CD4-positive, alpha-beta T cell treated with Interferon gamma for 1 hour (primary cell): ENCODE measurements at places on chromosomes 1 and 21.

GRCh38 chr1:160634543-160635491 is 12.0 kb downstream of the SLAMF1 start:
- DNase-seq: no peak

- peak; percentile 63 for DNase-seq
These were observed 3.7 kb upstream of the FNDC7 start for GRCh38 chr1:108708691-108709660.

GRCh38 chr1:172616195-172616594 is 42.7 kb upstream of the FASLG start:
- no peak for DNase-seq

- DNase-seq: no peak
These were observed 160.3 kb downstream of the PTPRU start for GRCh38 chr1:29396438-29397255.

- no peak for DNase-seq
These were observed 14.1 kb upstream of the KIAA0040 start for GRCh38 chr1:175206687-175207086.

GRCh38 chr1:113686891-113687618 is 72.2 kb downstream of the PHTF1 start:
- DNase-seq: no peak

DNA sequence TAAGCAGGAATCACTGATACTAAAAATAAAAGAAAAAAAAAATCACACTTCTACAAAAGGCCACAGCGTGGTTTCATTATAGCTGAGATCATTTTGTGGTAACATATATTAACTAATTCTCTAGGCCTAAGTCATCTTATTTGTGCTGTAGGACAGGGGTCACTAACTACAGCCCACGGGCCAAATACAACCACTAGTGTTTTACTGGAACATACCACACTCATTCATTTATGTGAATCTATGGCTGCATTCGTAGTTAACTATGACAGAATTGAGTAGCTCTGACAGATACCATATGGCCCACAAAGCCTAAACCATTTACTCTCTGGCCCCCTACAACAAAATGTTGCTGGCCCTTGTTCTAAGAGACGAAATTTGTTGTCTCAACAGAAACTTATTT is 224.4 kb downstream of the VAV3 start:
- no peak for DNase-seq

GRCh38 chr1:94098585-94099111 is 22.3 kb downstream of the ABCA4 start:
- DNase-seq: no peak

GRCh38 chr1:227779685-227780084 is 35.8 kb upstream of the PRSS38 start:
- no peak for DNase-seq

DNA sequence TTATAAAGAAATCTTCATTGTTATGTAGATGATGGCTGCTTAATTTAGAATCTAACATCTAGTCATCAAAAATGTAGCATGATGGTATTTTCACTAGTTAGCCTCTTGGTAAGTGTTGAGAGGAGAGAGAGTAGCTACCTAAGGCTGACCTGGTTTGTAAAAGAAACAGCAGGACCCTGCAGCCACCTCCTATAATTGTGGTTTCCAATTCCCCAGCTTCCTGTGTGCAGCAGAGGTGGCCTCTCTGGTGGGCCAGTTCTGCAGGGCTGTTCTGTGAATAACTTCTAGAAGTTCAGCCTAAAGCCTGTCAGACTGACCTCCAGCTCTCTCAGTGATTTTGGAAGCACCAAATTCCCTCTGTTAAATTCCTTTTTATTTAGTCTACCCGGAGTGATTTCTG is 246.4 kb upstream of the LRRC7 start:
- no peak for DNase-seq

DNA sequence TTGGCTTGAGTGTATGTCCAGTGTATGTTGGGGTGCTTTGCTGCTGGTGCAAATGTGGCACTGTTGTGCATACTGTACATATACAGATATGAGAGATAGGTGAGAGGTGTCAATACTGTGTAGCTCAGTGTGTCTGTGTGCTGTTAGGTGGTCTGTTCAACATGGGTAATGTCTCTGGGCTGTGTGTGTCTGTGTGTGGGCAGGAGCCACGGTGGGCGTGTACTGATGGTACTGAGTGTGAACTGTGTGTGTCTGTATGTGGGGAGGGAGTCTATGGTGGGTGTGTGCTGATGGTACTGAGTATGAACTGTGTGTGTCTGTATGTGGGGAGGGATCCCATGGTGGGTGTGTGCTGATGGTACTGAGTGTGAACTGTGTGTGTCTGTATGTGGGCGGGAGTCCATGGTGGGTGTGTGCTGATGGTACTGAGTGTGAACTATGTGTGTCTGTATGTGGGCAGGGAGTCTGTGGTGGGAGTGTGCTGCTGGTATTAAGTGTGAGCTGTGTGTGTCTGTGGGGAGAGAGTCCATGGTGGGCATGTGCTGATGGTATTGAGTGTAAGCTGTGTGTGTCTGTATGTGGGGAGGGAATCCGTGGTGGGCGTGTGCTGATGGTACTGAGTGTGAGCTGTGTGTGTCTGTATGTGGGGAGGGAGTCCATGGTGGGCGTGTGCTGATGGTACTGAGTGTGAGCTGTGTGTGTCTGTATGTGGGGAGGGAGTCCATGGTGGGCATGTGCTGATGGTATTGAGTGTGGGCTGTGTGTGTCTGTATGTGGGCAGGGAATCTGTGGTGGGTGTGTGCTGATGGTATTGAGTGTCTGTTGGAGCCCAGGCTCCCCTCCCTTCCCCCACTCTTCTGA is 32.2 kb upstream of the FOXO6 start:
- no peak for DNase-seq

DNA sequence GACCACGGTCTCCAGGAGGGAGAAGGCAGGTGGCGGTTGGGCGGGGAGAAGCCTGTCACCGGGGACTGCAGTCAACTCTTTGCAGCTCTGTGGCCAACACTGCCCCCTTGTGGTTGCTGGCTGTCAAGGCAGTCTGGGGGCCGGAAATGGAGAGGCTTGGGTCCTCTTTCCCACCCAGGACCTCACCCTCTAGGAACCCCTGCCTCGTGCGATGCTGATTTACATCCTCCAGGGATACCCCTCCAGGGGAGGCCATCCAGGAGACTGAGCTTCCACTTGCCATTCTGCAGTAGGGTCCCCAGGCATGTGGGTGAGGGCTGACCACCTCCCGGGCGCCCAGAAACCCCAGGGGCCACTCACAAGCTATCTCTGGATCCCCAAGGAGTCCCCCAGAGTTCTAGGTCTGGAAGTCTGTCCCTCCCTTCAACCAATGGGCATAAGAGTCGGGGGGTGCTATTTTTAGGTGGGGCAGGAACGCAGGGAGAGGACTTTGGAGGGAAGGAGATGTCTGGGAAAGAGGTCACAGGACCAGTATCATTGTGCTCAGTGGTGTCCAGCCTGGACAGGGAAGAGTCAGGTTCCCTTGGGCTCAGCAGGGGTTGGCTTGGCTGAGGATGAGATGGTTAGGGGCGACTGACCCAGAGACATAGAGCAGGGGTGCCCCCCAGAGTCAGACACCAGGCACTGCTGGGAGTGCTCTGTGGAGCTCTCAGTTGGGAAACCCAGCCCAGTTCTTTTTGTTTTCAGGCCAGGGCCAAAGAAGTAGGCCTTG is 7.1 kb upstream of the GPR61 start:
- peak; percentile 84 for DNase-seq

- DNase-seq: no peak
These were observed 1.5 kb downstream of the ENAH start for GRCh38 chr1:225651376-225651871.

DNA sequence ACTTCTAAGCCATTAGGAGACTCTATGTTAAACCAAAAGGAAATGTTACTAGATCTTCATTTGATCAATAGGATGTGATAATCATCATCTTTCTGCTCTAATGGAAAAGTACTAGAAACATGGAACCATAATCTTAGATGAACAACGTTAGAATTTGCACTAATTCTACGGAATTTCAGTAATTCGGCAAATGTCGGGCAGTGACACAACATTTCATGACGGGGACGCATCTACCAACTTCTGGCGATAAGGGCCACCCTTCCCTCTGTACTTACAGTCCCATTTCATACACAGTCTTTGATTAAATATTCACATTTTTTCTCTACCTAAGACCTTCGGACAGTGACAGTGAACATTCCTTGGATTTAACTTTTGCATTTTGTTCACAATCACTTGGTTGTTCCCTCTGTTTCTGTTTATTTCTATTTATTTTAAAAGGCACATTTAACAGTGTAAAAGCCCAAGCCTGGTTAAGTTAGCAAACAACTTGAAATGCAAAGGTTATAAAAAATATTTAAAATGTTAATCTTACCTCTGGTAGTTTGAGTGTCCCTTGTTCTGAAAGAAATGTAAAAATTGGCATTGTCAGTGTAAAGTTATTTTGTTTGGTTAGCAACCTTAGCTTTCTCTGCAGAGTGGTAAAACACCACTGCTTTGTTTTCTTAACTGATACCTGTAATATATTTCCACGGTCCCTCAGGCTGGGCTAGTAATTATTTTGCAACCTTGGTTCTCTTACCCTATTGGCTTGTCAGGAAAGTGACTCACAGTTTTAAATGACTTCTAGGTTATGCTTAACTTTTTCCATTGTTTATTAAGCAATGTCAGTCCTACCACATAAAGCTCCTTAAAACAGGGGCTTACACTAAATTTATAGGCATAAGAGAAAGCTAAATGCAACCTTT is 276.9 kb downstream of the VAV3 start:
- DNase-seq: no peak

DNA sequence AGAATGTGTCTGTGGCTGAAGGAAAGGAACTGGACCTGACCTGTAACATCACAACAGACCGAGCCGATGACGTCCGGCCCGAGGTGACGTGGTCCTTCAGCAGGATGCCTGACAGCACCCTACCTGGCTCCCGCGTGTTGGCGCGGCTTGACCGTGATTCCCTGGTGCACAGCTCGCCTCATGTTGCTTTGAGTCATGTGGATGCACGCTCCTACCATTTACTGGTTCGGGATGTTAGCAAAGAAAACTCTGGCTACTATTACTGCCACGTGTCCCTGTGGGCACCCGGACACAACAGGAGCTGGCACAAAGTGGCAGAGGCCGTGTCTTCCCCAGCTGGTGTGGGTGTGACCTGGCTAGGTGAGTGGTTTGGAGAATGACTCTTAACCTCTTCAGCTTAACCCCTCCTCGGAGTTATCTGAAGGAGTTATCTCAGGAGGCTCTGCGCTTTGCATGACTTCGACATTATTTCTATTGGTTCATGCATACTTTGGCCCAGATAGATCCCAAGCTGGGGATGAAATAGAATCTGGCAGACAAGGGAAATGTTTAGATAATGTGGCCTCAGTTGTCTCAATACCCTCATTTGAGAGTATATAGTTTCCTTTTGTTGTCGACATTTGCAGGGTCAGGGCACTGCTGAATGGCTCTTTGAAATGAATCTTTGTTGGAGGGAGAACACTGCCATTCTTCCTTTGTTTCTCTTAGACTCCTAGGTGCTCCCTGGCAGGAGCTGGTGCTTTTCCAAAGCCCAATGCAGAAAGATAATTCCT is 39.7 kb downstream of the PTGFRN start:
- no peak for DNase-seq

DNA sequence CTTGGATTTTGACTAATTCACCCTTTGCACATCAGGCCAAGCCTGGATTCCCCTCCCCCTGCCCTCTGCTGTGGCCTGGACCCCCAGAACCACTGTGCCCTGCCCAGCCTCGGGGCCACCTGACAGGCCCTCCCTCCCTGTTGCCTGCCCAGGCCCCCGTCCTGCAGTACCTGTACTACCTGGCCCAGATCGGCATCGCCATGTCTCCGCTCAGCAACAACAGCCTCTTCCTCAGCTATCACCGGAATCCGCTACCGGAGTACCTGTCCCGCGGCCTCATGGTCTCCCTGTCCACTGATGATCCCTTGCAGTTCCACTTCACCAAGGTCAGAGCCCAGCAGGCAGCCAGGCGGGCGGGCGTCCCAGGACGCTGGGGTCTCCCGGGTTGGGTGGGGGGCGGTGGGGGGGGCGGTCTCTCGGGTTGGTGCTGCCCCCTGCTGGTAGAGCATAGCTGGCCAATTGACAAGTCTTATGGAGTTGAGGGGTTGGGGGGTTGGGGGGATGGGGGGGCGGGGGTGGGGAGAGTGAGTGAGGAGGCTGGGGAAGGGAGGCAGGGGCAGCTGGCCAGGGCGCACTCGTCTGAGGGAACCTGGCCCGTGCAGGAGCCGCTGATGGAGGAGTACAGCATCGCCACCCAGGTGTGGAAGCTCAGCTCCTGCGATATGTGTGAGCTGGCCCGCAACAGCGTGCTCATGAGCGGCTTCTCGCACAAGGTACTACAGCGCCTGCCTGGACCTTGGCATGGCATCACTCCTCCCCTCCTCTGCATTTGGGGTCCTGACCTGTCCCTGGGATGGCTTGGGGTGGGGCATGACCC is 10.7 kb downstream of the AMPD2 start:
- DNase-seq: no peak
